T-cell (primary cell): ENCODE measurements at places on chromosomes 12 and 14. TPM values are rescaled to one million over a fixed set of nuclear protein-coding genes. Genes with fewer than 3 reads are reported as not detected.

MYO1A gene
- total RNA-seq = 1.2 TPM

CD163 gene
- 0.70 TPM for total RNA-seq

COCH gene
- 0.76 TPM for total RNA-seq

MYH6 gene
- total RNA-seq = not detected

SLC10A1 gene
- not detected for total RNA-seq

OR11H6 gene
- total RNA-seq = not detected

PPP4R3A gene
- 169 TPM for total RNA-seq

GRCh38 chr12:130677957-130678558, 38.0 kb downstream of the RIMBP2 start:
- H3K27ac ChIP-seq = no peak overlapping the region
- DNase-seq = no peak
- no peaks in the 10 kb centered on the region for H3K4me1 ChIP-seq
- H3K4me3 ChIP-seq = no peak overlapping the region
- H3K27me3 ChIP-seq = peaks cover 9% of the 10 kb centered on the region

DNA sequence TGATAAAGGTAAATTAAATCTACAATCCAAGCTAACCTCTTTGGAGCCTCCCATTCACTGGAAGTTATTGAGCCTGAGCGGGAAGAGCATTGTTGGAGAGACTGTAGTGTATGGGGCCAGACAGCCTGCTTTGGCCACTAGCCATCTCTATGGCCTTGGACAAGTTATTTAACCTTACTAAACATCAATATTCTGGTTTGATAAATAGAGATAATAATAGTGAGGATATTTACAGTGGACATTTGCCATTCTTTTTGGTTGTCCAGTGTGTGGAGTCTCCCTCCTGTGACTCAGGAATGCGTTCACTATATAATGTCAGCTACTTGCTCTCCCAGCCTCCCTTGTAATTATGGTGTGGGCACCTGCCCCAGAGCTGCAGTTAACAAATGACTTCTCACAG, 216.1 kb downstream of the SLC38A4 start:
- peaks cover 21% of the 10 kb centered on the region for H3K4me1 ChIP-seq
- H3K27me3 ChIP-seq = no peaks in the 10 kb centered on the region
- H3K36me3 ChIP-seq = no peaks in the 10 kb centered on the region
- no peak overlapping the region for H3K4me3 ChIP-seq
- H3K27ac ChIP-seq = peak overlapping the region; percentile 52

DNA sequence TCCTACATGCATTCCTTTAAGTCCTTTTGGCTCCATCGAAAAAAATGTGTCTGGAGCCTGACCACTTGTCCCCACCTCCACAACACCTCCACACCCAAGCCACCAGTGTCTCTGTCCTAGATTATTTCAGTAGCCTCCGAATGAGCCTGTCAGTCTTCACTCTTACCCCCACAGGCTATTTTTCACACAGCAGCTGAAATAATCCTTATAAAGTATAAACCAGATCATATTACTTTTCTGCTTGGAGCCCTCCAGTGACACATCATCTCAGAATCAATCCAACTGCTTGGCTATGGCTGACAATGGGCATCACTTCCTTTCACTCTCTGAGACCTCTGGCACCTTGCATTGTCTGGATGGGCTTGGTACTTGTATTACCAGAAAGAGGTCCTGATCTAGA, 44.9 kb downstream of the BBS10 start:
- no peaks in the 10 kb centered on the region for H3K4me1 ChIP-seq
- no peak for DNase-seq
- H3K27ac ChIP-seq = no peak overlapping the region
- no peaks in the 10 kb centered on the region for H3K36me3 ChIP-seq
- no peak overlapping the region for H3K4me3 ChIP-seq

GRCh38 chr12:34603382-34604035, 581.2 kb downstream of the ALG10 start:
- no peaks in the 10 kb centered on the region for H3K27me3 ChIP-seq
- no peak overlapping the region for H3K4me3 ChIP-seq
- no peak overlapping the region for H3K27ac ChIP-seq
- no peaks in the 10 kb centered on the region for H3K4me1 ChIP-seq
- DNase-seq = no peak
- H3K36me3 ChIP-seq = no peaks in the 10 kb centered on the region

- H3K27me3 ChIP-seq = no peaks in the 10 kb centered on the region
- H3K4me3 ChIP-seq = no peak overlapping the region
- H3K27ac ChIP-seq = no peak overlapping the region
- no peak for DNase-seq
These were observed 29.4 kb downstream of the TTC9 start for GRCh38 chr14:70670992-70671651.

- H3K36me3 ChIP-seq = no peaks in the 10 kb centered on the region
- H3K27me3 ChIP-seq = peaks cover 3% of the 10 kb centered on the region
- DNase-seq = no peak
- no peaks in the 10 kb centered on the region for H3K4me1 ChIP-seq
- no peak overlapping the region for H3K27ac ChIP-seq
- H3K4me3 ChIP-seq = no peak overlapping the region
These were observed 170.8 kb downstream of the SNAPC1 start for GRCh38 chr14:61932974-61933373.

- H3K4me1 ChIP-seq = no peaks in the 10 kb centered on the region
- no peak overlapping the region for H3K4me3 ChIP-seq
- H3K36me3 ChIP-seq = no peaks in the 10 kb centered on the region
- DNase-seq = no peak
- no peak overlapping the region for H3K27ac ChIP-seq
These were observed 809 bp downstream of the PRKD1 start for GRCh38 chr14:29926701-29927375.

DNA sequence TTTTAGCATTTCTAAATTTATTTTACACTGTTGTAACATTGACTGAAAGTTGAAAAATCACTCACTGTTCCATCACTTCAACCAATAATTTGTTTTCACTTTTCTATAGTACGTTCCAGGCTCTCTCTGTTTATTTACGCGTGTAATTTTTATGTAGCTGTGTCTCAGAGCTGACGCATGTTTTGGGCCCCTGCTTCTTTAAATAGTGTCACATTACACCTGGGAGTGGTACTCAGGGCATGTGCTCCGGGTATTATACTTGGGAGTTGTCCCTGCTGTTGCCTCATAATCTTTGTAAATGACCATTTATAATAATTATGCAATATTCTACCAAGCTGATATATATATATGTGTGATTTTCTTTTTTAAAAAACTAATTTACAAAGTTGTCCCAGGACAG, 132.8 kb upstream of the CPM start:
- H3K27me3 ChIP-seq = peaks cover 3% of the 10 kb centered on the region
- no peak for DNase-seq
- H3K4me1 ChIP-seq = no peaks in the 10 kb centered on the region

- H3K4me1 ChIP-seq = peaks cover 19% of the 10 kb centered on the region
- H3K36me3 ChIP-seq = no peaks in the 10 kb centered on the region
- no peak for DNase-seq
- H3K27ac ChIP-seq = peak overlapping the region; percentile 1
- H3K4me3 ChIP-seq = no peak overlapping the region
These were observed 90.3 kb downstream of the ZFP36L1 start for GRCh38 chr14:68702578-68702977.

DNA sequence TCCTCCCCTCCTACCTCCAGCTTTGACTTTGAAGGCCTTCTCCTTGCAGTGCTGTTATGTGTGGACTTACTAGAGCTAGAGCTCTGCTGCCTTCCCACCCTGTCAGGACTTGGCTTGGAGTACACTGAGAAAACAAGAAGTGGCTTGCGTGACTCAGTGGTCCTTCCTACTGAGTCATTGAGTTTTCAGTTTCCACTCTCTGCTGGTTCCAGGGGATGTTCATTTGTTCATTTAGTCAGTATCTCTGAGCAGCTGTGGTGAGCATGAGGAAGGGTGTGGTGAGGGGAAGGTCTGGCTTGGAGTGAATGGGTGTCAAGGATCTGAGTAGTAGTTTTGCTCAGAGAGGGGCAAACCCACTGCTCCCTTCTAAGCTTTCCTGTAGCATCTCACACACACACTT, 17.2 kb upstream of the ELK3 start:
- H3K4me1 ChIP-seq = peaks cover 9% of the 10 kb centered on the region
- no peak for DNase-seq
- H3K27ac ChIP-seq = no peak overlapping the region
- H3K36me3 ChIP-seq = no peaks in the 10 kb centered on the region

DNA sequence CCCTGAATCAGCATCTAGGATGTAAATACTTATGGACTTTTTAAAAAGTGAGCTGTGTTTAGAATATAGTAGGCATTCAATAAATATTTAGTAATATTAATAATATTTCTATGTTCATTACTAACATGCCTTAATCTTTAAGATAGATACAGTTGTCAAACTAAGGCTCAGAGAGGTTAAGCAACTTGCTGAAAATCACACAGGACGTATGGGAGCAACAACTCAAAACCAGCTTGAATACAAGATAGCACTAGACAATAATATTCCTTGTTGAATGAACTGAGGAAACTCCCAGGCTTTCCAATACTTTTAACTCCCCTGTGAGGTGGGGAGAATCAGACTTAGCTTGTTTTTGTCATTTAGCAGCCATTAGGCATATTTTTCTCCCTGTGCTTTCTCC, 45.3 kb downstream of the LLPH start:
- DNase-seq = no peak
- no peak overlapping the region for H3K27ac ChIP-seq
- H3K27me3 ChIP-seq = peaks cover 6% of the 10 kb centered on the region
- H3K36me3 ChIP-seq = no peaks in the 10 kb centered on the region

DNA sequence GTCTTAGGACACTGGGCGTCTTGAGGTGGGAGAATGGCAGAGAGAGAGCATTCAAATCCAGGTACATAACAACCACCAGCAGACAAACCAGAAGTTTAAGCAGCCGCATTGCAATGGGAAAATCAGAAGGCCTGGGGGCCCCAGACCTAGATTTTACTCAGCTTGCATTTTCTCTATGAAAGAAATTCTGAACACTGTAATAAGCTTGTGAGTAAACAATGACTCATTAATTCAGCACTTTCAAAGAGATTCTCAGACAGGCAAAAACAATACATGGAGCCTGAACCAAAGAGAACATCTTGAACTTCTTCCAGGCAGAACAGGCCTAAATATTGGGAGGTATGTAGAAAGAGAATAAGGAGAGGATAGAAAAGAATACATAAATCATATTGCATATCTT, 69.8 kb upstream of the IFNG-AS1 start:
- H3K4me3 ChIP-seq = no peak overlapping the region
- DNase-seq = no peak
- H3K4me1 ChIP-seq = no peaks in the 10 kb centered on the region
- H3K36me3 ChIP-seq = no peaks in the 10 kb centered on the region
- H3K27ac ChIP-seq = no peak overlapping the region

- H3K4me3 ChIP-seq = no peak overlapping the region
- no peaks in the 10 kb centered on the region for H3K27me3 ChIP-seq
- H3K27ac ChIP-seq = no peak overlapping the region
- DNase-seq = no peak
- no peaks in the 10 kb centered on the region for H3K36me3 ChIP-seq
These were observed 710.6 kb downstream of the SLC6A15 start for GRCh38 chr12:84201976-84202375.

- H3K27ac ChIP-seq = no peak overlapping the region
- DNase-seq = no peak
- H3K27me3 ChIP-seq = peaks cover 96% of the 10 kb centered on the region
- H3K4me3 ChIP-seq = no peak overlapping the region
These were observed 48.5 kb downstream of the CYP46A1 start for GRCh38 chr14:99732436-99733210.

DNA sequence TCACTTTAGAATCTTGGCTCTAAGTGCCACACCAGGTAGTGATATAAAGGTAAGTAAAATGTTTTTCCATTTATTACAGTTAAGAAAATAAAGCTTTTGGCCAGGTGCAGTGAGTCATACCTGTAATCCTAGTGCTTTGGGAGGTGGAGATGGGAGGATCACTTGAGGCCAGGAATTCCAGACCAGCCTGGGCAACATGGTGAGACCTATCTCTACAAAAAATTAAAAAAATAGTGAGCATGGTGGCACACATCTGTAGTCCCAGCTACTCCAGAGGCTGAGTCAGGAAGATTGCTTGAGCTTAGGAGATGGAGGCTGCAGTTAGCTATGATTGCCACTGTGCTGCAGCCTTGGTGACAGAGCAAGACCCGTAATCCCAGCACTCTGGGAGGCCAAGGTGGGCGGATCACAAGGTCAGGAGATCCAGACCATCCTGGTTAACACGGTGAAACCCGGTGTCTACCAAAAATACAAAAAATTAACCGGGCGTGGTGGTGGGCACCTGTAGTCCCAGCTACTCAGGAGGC, 5.0 kb downstream of the FANCM start:
- H3K4me1 ChIP-seq = peaks cover 7% of the 10 kb centered on the region
- no peak overlapping the region for H3K4me3 ChIP-seq
- H3K36me3 ChIP-seq = no peaks in the 10 kb centered on the region

DNA sequence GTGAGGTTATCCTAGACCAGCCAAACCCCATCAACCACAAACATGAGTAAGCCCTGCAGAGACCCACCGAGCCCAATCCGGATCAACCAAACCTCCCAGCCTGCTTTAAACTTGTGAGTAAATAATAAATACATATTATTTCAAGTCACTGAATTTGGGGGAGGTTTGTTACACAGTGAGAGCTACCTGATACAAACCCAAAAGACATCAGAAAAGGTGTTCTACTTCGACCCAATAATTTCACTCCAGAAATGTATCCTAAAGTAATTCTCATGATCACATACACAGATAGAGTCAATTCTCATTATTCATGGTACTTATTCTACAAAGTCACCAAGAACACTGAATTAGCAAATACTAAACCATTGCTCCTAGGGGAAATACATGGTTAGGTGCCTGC, 16.2 kb upstream of the CORO1C start:
- H3K4me1 ChIP-seq = no peaks in the 10 kb centered on the region
- no peak for DNase-seq
- no peaks in the 10 kb centered on the region for H3K36me3 ChIP-seq
- no peak overlapping the region for H3K4me3 ChIP-seq

DNA sequence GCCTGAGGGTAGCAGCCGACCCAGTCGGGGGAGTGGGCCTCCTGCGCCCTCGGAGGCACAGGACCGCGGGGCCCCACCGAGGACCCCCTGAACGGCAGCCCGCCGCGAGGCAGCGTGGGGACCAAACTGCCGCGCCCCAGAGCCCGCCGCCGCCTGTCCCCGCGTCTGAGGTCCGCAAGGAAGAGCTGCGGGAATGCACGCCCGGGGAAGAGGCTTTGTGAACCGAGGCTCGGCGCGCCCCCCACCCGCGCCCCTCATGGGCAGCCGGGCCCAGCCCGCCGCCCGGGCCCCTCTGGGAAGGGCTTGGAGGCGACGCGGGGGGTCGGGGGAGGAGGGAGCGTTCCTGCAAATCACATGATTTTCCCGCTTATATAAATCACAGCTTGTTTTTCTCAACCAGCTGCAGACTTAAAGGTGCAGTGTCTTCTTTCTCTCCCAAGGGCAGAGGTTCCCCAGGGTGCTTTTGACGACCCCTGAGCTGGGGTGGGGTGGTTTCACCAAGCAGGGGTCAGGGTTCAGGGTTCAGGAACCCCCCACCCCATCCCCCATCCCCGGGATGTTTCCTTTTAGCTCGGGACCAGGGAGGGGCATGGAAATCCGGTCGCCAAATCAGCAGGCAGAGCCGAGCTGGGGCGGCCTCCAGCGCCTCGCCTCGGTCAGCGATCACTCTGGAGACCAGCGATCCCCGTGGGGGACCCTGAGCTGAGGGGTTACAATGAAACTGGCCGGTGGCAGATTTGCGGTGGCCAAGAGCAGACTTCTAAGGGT, 44.7 kb upstream of the ATP23 start:
- DNase-seq = no peak
- H3K27ac ChIP-seq = peak overlapping the region; percentile 94
